Naive thymus-derived CD8-positive, alpha-beta T cell (primary cell): ENCODE measurements at places on chromosomes 16 and 17.

- no peak for DNase-seq
Measured at GRCh38 chr17:56347639-56348038, 194.4 kb downstream of the ANKFN1 start.

DNA sequence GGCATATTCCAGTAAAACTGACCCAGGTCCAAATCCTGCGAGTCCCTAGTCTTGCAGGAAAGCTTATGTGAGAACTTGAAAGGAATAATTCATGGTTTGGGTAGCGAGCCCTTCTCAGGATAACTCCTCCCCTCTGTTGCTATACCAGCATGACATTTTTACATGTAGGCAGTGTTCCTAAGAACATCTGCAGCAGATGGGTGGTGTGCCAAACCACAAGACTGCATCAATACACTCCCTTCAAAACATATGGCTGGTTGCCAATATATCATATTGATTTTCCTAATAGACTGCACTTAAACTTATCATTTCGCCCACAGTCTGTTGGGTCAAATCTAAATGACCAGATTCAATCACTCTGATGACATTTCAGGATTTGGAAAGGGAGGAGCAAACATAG lies 19.9 kb downstream of the PSME3IP1 start:
- no peak for DNase-seq

DNA sequence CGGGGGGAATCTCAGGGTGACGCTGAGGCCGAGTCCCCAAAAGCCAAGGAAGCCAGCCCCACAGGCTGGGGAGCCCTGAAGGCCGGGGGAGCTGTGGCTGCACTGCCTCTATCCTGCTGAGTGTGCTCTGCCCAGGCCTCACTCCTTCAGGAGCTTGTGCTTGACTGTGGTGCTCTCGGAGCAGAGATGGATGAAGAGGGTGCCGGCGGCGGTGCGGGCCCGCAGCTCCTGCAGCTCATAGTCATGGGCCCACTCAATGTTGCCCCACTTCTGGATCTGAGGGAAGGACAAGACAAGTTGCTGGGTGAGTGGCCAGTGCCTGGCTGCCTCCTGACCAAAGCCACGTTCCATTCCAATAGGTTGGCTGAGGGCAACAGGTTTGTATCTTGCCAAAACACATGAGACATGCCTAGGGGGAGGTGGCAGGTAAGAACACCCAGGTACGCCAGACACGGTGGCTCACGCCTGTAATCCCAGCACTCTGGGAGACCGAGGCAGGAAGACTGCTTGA lies 20.5 kb downstream of the ATPAF2 start:
- DNase-seq: no peak

DNA sequence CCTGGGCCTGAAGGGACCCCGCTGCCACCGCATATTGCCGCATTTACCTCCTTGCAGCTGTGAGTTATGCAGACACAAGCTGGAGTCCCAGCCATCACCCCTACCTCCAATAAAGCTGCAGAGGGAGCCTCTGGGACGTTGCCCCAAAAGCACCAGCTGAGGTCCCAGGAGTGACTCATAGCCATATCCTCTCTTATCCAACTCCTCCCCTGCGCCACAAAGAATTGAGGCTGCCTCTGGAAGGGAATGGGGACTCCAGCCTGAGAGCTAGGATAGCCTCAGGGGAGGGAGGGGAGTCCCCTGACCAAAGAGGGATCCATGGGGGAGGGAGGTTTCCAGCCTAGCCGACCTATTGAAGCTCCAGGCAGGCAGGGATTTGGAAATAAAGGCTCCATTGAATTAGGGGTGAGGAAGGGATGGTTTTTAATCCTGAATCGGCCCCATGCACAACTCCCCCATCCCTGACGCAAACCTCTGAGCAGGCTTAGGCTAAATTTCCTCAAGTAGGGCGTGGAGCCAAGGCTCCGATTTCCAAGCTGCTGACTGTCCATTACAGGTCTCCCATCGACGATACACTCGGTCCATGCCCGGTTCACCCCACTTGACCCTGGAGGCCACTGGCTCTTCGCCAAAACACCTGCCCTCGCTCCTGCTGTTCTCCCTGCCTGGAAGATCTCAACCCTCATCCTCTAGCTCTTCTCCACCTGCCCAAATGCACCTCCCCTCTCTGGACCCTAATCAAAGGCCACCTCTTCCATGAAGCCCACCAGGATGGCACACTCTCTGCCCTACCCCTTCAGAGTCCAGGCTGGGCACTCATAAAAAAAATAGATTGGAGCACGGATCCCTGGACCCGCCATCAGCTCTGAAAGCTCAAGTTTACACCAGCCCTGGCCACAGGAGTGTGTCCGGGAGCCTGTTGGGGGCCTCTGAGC lies 27.5 kb downstream of the PIMREG start:
- no peak for DNase-seq

DNA sequence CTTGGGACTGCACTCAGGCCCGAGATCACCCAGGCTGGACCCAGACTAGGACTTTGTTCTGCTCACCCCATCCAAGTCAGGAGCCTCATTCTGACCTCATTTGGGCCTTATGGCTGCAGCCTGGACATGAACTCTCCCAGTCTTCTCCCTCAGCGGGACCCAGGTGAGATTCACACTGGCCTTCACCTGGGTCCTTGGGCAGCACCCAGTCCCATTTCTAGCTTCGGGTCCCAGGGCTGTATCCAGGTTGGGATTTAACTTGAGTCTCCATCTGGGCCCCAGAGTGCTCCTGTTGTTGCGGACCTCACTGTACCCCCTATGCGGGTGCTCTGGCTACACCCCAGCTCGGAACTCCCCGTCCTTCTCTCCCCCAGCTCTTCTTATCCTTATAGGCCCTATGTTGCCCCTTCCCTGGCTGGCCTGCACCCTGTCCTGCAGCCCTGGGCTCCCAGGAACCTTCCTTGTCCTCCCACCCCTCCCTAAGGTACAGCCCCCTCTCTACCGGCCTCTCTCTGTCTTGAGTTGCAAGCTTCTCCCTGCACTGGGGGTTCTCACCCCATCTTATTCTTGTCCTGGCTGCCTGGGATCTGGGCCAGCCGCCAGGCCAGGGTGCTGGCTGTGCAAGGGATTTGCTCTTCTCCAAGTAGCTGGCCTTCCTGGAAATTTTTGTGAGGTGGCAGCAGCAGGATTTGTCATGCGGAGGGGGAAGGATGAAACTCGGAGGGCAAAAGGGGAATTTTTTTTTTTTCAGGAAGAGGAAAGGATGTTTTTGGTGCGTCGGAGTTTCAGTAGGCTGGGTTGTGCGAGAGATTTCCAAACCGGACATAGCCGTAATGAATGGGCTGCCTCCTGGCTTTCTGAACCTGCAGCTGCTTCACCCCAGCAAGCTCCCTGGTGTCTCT lies 904 bp downstream of the MAP2K3 start:
- DNase-seq: no peak

GRCh38 chr16:70250748-70251628 lies 752 bp downstream of the EXOSC6 start:
- DNase-seq: peak; percentile 20

- DNase-seq: no peak
Measured at GRCh38 chr17:17837966-17838962, 1.5 kb upstream of the SREBF1 start.

DNA sequence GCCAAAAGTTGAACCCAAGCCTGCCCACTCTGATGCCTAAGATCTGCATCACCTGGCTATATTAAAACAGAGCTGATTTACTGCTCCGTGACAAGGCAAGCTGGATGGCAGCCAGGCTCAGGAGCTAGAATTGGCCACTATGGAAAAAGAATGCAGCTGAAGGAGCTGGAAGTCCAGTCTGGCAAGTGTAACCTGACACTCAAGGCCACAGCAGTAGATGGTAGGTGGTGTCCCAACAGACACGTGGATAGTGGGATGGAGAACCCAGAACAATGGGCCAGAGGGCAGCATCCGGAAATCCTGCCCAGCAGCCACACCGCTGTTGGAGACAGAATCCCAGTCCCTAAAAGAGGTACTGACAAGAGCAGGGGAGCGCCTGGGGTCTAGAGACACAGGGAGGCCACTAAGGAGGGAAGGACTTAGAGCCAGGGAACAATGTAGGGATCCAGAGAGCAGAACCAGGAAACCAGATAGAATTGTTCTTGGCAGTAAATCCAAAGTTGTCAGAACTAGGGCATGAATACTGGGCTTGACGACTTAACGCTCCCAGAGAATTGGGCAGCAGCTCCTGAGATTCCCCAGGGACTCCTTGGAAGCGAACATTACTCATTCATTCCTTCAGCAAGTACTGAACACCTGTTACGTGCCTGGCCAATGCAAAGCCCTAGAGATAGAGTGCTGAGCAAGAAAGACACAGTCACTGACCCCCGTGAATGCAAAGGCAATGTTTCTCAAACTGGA lies 85.7 kb downstream of the CDYL2 start:
- no peak for DNase-seq

GRCh38 chr16:87780385-87780989 lies 14.7 kb upstream of the KLHDC4 start:
- peak; percentile 34 for DNase-seq

GRCh38 chr16:53090591-53091411 lies 36.0 kb downstream of the CHD9 start:
- DNase-seq: no peak

DNA sequence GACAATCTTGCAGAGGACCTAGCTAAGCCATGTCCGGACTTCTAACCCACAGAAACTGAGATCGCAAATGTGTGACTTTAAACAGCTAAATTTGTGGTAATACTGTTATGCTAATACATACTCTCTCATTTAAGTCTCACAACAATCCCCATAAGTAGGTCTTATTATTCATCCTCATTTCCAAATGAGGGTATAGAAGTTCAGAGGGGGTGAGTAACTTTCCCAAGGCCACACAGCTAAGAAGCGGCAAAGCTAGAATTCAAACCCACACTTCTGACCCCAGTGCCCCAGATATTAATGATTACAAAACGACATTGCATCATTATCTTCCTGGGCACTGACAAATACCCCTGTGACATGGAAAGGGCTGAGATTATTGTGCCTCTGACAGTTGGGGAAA lies 81.4 kb downstream of the CNGB1 start:
- DNase-seq: no peak

DNA sequence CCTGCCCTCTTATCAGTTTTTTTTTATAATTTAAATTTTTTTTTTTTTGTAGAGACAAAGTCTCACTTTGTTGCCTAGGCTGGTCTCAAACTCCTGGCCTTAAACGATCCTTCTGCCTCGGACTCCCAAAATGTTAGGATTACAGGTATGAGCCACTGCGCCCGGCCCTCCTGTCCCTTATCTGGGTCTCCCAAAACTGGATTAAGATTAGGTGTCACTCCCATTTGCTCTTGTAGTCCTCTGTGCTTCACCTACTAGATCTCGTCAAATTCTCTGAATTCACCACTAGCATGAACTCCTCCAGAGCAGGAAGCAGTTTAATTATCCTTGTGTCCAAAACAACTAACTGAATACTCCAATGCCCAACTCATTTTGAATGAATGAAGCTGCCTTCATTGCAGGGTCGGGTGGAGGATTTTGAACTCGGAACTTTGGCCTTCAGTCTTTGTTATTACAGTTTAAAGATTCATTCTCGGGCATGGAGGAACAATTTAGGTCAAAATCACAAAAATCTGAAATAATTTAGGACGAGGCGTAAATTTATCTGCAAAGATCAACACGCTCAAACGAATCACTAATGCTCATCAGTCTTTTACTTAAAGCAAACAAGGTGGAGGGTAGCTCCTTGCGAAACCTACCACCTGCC lies 802 bp upstream of the ATXN2L start:
- DNase-seq: no peak

DNA sequence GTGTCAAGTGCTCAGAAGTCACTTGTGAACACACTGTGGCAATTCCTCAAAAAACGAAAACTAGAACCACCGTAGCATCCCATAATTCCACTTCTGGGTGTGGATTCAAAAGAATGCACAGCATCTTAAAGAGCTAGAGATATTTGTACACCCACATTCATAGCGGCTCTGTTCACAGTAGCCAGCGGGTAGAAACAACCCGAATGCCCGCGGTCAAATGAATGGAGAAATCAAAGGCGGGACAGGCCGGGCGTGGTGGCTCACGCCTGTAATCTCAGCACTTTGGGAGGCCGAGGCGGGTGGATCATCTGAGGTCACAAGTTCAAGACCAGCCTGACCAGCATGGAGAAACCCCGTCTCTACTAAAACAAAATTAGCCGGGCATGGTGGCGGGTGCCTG lies 337.5 kb downstream of the SEC14L1 start:
- DNase-seq: no peak

DNA sequence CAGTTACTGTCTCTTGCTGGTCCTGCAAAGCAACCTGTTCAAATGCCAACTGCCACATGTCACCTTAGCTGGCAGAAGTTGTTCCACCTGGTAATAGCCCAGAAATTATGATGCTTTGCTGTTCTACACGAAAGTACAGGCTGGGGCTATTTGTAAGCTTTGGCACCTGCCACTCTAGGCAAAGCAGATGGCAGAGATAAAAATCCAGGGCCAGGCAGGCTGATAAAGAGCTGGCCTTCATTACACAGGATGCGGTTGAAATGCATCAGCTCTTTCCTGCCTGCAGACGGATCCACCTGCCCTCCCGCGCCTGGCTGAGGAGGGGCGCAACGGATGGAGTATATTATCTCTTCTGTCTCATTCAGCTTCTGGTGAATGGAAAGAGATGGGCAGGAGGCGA lies 29.3 kb upstream of the KDM8 start:
- peak; percentile 58 for DNase-seq

GRCh38 chr16:56192635-56192945 lies 1.3 kb downstream of the GNAO1 start:
- DNase-seq: no peak

GRCh38 chr17:49764559-49765180 lies 739 bp upstream of the FAM117A start:
- DNase-seq: no peak

- no peak for DNase-seq
Measured at GRCh38 chr17:8514801-8515200, 79.1 kb downstream of the NDEL1 start.

GRCh38 chr16:65284626-65285025 lies 162.8 kb upstream of the CDH11 start:
- DNase-seq: no peak

DNA sequence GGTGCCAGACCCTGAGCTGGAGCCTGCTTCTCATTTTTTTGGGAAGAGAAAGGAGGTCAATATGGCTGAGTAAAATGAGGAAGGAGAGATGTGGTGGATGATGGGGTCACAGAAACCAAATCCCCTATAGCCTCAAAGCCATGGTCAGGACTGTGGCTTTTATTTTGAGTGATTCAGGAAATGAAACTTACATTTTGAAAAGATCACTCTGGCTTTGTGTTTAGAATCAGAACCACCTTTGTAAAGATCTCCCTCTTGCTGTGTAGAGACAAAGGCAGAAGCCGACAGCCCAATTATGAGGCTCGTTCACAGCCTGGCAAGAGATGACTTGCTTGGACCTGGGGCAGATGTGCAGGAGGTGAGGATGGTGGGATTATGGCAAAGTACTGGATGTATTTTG lies 121.6 kb upstream of the ANKFN1 start:
- no peak for DNase-seq

DNA sequence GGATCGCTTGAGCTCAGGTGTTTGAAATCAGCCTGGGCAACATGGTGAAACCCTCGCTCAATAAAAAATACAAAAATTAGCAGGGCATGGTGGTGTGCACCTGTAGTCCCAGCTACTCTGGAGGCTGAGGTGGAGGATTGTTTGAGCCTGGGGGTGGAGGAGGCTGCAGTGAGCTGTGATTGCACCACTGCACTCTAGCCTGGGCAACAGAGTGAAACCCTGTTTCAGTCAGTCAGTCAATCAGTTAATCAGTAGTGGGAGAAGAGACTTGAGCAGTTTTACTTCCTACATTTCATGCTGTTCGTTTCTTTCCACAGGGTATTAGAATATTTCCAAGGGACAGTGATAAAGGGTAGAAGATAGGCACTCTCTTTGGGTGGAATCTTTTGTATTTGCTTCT lies 8.8 kb downstream of the MAP3K3 start:
- no peak for DNase-seq
